Activated CD4-positive, alpha-beta T cell treated with anti-CD3 and anti-CD28 coated beads, Interleukin-2, amount 50 U/mL, for 1 hour (primary cell): ENCODE measurements at places on chromosomes 1 and 21.

GRCh38 chr1:72462186-72462905, 180.0 kb upstream of the NEGR1 start:
- no peak for DNase-seq

GRCh38 chr1:160811147-160811546, 15.2 kb downstream of the LY9 start:
- DNase-seq: no peak

GRCh38 chr1:107264007-107264406, 123.2 kb downstream of the NTNG1 start:
- DNase-seq: no peak

DNA sequence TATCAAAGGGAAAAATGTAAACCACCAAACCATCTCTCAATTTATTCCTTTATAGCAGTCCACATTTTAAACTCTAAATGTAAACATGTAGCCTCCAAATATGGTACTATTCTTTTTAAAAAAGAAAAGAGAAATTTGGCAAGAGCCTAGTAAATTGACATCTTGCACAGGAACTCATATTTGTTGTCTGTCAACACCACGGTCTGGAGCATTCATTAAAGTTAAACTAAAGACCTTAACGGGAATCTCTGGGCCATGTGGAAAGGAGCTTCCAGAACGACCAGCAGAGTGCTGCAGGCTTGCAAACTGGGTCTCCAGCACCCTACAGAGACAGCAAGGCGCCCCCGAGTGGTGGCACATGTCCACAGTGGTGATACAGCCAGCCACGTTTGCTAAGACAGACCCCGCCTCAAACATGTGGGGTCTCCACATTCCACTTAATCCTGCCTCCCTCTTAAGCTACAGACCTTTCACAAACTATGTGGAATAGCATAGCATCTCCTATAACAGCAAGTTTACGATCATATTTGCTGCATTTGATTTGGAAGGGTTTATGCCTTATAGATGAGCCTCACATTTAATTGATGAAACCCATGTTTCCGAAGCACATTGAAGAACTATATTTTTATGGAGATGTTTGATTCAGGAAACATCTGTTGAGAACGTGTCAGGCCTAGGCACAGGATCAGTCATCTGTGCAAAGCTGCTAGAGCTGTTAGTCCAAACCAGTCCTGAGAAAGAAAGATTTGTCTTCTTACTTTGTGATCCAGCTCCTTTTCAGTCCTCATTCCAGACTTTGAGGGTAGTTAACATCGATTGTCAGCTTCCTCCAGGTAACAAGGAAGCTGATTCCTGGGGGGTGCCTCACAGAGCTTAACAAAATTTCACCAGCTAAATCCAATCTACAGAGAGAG, 96.4 kb upstream of the BACE2 start:
- DNase-seq: no peak

GRCh38 chr1:164767752-164768402, 208.9 kb downstream of the PBX1 start:
- no peak for DNase-seq

DNA sequence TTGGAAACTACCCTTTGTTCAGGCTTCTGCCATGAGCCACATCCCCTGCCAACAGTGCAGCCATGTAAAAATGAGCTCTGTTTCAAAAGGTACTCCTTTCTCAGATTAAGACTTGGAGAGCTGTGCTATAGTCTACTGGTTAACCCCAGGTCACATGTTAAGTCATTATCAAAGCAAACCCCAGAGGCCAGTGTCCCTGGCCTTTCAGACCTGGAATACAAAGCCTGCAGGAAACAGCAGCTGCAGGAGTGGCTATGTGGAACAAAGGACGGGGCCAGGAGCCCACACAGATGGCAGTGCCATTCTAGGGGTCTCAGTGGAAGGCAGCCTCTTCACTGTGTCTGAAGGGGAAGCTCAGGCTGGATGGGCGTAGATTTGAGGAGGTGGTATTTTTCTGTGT, 6.7 kb downstream of the ZNF496 start:
- no peak for DNase-seq

DNA sequence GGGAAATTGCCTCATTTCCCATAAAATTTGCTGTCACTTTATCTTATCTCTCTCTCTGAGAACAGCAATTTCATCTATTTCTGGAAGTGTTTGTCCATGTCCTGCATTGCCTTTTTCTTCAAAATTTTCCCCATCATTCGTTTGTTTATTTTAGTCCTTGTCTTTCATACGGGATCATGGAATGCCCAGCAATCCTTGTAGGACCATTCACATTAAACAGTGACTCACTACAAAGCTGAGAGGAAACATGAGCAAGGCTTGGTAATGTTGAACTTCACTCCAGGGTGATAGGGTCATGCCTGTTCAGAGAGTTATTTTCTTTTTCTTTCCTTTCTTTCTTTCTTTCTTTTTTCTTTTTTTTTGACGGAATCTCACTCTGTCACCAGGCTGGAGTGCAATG, 32.2 kb upstream of the HNRNPU start:
- no peak for DNase-seq

GRCh38 chr1:37473431-37474045, 842 bp upstream of the ZC3H12A start:
- peak; percentile 45 for DNase-seq

DNA sequence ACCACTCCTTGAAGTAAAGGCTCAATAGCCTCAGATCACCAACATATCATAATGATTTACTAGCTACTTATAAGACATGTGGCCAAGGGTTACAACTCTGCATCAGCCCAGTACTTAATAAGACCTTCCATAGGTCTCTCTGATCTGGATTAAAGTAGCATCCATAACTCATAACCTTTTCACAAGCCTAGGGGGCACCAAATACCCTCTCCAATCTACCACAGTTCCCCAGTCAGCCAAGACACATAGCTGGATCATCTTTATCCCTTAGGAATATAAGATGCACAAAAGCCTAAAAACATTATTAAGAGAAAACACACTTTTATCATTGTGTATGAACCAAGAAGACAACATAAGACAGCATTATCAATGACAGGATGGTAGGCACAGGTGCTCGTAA, 22.1 kb downstream of the SSX2IP start:
- no peak for DNase-seq

DNA sequence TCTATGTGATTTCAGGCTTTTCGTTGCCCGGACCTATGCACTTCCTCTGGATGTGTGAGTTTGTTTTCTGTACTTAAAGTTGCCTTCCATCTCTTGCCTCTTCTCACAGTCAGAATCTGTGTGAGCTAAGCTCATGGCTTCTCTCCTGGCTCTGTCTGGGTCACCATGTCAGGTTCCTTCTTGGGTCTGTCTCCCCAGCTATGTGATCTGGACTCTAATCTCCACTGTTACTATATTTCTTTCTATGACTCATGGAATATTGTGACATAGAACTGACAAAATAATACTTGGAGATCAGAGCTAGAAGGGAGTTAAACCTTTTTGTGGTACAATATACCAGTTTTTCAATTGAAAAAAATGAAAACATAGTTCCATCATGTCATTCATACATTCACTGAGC, 172.7 kb upstream of the FGGY start:
- DNase-seq: no peak

DNA sequence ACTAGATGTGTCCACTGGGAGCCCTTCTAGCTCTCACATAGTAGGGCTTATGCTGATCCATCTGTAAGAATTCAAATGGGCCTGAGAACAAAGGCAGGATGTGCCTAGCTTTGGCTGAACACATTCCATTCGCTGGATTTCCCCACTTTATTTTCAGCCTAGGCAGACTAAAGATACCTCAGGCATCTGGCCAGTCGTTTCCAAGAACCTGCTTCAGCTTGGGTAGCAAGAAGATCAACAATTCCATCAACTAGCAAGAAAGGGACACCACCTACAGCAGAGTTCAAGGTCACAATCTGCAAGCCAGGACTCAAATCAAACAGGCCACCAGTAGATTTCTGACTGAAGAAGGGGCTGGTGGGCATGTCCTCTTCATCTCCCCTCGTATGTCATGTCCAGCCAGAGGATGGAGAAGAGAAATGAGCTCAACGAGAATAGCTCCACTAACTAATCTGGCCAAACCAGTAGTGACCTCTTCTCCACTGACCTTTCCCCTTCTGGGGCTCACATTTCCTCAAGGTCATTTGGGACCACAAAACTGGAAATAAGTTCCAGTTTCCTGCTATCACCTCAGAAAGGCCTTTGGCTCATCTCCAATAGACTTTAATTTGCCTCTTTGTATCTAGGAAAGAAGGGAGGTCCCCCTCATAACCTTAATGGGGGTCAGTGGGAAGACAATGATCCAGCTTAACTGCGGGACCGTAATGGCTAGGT, 14.2 kb downstream of the TXNIP start:
- no peak for DNase-seq

- no peak for DNase-seq
These were observed 38.2 kb upstream of the KCND3 start for GRCh38 chr1:112027696-112028095.

GRCh38 chr1:18939398-18940302, 16.8 kb downstream of the IFFO2 start:
- no peak for DNase-seq

DNA sequence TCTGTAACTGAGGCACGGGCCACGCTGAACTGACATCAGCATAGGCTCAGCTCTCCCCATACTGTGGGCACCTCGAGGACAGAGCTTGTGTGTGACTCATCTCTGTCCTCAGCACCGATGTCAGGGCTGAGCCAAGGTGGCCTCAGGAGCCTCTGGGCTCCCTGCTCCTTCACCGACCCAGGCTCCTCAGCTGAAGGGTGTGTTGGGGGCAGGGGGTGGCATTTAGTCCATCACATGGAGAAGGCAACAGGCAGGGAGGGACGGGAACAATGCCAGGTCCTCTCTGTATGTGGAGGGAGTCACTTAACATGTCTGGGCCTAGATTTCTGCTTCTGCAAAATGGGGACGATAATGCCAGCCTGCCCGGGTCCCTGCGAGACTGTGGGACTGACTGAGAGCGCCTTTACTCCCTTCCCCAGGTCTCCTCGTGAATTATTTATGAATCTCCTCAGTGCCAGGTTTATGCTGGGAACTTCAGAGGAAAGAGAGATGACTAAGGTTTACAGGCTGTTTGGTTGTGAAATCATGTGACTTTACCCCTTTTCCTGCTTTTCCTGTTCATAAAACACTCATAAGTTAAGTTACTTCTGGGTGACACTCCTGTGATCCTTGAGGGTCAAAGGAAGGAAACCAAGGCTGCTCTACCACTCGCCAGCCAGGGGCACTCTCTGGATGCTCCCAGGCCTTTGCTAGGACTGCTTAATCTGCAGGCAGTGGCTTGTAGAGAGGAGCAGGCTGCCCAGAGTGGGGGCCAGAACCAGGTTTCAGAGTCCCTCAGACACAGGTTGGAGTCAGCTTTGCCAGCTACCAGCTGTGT, 16.2 kb downstream of the TTC39A start:
- DNase-seq: no peak

GRCh38 chr1:154884869-154885701, 15.0 kb upstream of the KCNN3 start:
- DNase-seq: no peak

GRCh38 chr1:5756434-5757186, 235.6 kb downstream of the NPHP4 start:
- no peak for DNase-seq

DNA sequence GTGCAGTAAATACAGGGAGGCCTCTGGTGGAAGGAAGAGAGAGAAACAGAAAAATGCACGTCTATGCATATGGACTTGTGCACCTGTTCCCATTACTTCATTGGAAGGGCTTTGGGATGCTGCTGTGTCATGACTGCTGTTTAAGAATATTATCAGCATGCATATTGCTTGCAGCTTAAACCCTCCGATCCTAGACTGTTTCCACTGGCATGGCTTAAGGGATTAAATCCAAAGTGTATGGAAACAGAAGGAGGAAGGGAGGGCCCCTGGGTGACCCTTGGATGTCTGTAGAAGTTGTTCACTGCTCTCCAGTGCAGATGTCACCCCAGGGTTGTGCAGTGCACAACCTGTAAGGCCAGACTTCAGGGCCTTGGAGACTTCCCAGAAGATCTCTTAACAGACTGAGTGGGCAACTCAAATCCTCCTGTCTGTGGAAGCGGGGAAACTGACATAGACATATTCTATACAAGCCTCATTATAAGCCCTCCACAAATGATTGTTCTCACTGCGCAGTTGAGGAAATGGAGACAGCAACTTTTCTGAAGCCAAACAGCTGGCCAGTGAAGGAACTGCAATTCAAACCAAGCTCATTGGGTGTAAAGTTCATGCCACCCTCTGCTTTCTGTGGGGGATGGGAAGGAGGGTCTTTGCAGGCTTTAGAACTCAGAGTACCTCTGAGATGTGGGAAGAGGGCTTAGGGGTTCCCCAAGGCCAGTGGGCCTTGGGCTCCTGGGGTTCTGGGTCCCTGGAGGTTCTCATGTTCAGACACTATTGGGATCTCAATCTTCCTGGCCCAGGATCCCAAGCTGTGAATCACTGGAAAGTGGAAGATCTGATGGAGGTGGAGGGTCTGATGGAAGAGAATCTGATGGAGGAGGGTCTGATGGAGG, 73.8 kb downstream of the UMODL1 start:
- no peak for DNase-seq

- DNase-seq: no peak
These were observed 418.8 kb downstream of the DISC1 start for GRCh38 chr1:232045139-232045994.

DNA sequence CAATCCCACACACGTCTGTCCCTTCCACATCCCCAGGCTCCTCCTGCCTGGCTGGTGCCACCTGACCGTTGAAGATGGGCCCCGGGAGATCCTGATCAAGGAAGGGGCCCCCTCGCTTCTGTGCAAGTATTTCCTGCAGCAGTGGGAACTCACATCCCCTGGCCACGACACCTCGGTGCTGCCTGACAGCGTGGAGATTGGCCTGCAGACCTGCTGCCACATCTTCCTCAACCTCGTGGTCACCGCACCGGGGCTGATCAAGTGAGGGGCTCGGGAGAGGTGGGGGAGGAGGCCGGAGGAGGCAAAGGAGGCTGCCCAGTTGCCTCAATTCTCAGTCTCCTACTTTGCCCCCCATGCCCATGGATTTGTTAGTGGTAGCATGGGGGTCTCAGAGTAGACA, 5.6 kb downstream of the NCDN start:
- no peak for DNase-seq

DNA sequence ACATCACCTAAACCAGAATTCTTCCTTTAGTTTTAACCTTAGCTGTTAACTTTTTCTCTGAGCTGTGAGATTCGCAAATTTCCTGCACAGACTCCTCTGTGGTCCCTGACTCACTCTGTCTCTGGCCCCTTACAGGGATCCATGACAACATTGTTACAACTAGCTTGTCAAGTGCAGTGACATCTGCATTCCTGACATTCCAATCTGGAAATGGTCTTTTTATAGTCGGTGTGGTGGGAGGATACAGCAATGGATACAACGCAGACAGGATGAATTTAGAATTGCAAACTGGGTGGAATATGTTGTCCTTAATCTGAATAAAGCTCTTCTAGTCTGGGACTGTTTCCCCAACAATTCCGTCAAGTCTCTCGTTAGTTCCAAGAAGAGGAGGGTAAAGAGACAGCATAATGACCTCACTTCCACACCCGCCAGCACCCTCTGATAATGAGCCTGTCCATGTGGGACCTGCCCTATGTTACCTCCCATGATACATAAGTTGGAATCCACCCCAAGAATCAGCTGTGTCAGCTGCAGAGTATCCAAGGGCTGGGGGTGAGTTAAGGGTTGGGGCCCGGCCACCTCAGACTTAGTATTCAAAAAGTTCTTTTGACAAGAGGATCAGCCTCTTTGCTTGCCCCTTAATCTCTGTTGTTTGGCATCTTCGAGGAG, 49.4 kb downstream of the ILDR2 start:
- no peak for DNase-seq

GRCh38 chr1:210262897-210263272, 30.3 kb downstream of the SERTAD4 start:
- no peak for DNase-seq
